ENCODE measurements at places on chromosomes 1 and 21. TPM values are rescaled to one million over a fixed set of nuclear protein-coding genes. Genes with fewer than 3 reads are reported as not detected.

- no peaks in the 10 kb centered on the region for H3K27me3 ChIP-seq
- H3K4me1 ChIP-seq = peaks cover 3% of the 10 kb centered on the region
- H3K4me3 ChIP-seq = peak within 1 kb of the TSS; percentile 75
- no peaks in the 10 kb centered on the region for H3K36me3 ChIP-seq
These were observed at the start of gene PARK7 for GRCh38 chr1:7961216-7962013. Gene PARK7 (plus strand): TSS chr1:7961711. CDS start chr1:7962786, 1,075 bp downstream.

DNA sequence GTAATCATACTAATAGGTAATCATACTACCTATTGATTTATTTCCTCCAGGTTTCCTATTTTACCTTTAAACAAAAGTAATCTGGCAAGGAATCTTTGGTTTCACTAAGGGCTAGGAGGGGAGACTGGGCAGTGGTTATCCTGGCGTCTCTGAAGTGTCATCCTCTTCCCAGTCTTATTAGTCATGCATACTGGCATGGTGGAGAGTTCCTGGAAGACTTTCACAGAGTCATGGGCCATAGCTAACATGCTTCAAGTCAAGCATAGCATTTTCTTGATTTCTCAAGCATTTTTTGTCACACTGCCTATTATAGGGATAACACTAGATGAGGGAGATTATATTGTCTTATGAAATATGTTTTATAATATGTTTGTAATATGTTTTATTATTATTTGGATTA, 64.0 kb upstream of the ASB17 start:
- DNase-seq = no peak
- H3K27ac ChIP-seq = no peak overlapping the region
- no peaks in the 10 kb centered on the region for H3K36me3 ChIP-seq
- H3K4me1 ChIP-seq = no peaks in the 10 kb centered on the region

DNA sequence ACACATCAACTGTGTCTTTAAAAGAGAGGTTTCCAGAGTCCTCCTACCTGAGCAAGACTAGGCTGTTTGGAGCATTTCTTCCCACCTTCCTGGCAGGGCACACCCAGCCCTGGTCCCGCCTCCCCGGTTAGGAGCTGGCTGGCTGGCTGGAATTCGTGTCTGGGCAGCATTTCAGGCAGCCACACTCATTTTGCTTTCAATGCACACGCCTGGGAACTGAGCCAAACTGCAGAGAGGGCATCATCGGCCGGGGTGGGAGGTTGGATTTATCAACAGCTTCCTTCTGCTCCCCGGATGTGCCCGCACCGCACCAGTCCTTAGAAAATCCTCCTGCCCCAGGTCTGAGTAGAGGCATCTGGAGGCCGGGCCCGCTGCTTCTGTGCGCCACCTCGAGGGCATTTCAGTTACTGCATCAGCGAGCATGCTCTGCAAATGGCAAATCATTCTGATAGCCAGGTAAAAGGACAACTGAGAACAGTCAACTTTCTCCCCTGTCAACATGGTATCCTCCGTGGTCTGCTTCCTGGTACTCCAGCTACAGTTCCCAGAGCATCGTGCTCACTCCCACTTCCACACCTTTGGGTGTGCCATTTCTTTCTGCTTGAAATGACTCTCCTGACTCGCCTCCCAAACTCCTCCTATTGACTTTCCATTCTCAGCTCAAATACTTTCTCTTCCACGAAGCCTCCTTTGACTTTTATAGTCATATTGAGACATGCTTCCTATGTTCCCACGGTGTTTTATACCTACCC, 20.6 kb downstream of the TCEA3 start:
- peaks cover 48% of the 10 kb centered on the region for H3K4me1 ChIP-seq
- no peaks in the 10 kb centered on the region for H3K27me3 ChIP-seq
- H3K4me3 ChIP-seq = peak overlapping the region; percentile 25
- H3K27ac ChIP-seq = peak overlapping the region; percentile 30

- DNase-seq = no peak
- no peak overlapping the region for H3K27ac ChIP-seq
- no peaks in the 10 kb centered on the region for H3K36me3 ChIP-seq
These were observed 30.2 kb upstream of the GBP5 start for GRCh38 chr1:89302697-89303332.

The CELA3B gene
- 1.3 TPM for total RNA-seq

All from heart right ventricle (tissue), 16 donors.